ENCODE measurements at places on chromosomes 1 and 21.

- H3K36me3 ChIP-seq: no peaks in the 10 kb centered on the region
- H3K4me1 ChIP-seq: peaks cover 28% of the 10 kb centered on the region
- no peak for DNase-seq
- no peak overlapping the region for H3K27ac ChIP-seq
Observed at GRCh38 chr1:47991187-47991586, 6.0 kb downstream of the TRABD2B start.

GRCh38 chr1:42035205-42035829 is 116.6 kb upstream of the HIVEP3 start:
- peaks cover 50% of the 10 kb centered on the region for H3K27me3 ChIP-seq
- peak overlapping the region; percentile 85 for H3K4me3 ChIP-seq
- H3K4me1 ChIP-seq: peaks cover 7% of the 10 kb centered on the region
- peak; percentile 13 for DNase-seq

DNA sequence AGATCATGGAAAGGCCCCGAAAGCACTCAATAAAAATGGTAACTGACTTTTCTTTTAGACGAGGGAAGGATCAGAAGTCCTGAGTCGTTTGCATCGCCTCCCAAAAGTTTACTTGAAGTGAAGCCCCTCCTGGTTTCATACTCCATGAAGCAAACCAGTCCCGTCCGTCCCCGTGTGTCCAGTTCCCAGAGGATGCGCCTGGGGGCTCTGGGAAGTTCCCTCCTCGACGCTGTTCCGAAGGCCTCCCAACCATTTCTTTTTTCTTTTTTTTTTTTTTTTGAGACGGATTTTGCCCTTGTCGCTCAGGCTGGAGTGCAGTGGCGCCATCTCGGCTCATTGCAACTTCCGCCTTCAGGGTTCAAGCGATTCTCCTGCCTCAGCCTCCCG is 661 bp upstream of the OSCP1 start:
- H3K36me3 ChIP-seq: no peaks in the 10 kb centered on the region
- peak overlapping the region; percentile 91 for H3K27ac ChIP-seq

DNA sequence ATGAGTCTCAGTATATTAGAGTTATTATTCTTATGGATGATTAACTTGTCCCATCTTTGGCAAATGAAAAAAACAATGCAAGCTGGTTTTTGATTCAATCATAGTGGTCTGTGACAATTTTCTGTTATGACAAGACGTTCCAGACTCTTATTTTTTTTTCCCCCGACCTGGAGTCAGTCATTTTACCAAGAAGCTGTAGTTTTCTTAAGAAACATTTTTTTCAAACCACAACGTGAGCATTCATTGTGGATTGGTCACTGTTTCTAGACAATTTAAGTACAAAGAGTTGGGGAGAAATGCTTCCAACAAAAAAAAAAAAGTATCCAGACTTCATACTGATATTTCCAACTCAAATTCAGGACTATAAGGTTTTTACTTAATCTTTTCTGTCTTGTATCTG is 8.0 kb upstream of the ANGPTL3 start:
- H3K27me3 ChIP-seq: no peaks in the 10 kb centered on the region
- H3K36me3 ChIP-seq: peaks cover 29% of the 10 kb centered on the region
- no peak overlapping the region for H3K4me3 ChIP-seq
- H3K27ac ChIP-seq: no peak overlapping the region

GRCh38 chr1:25748531-25749205 is 51.3 kb upstream of the SELENON start:
- H3K4me3 ChIP-seq: no peak overlapping the region
- H3K4me1 ChIP-seq: peaks cover 24% of the 10 kb centered on the region
- no peaks in the 10 kb centered on the region for H3K27me3 ChIP-seq
- no peak overlapping the region for H3K27ac ChIP-seq
- peaks cover 6% of the 10 kb centered on the region for H3K36me3 ChIP-seq

GRCh38 chr1:74579425-74579824 is 67.0 kb upstream of the LRRC53 start:
- DNase-seq: no peak
- peaks cover 2% of the 10 kb centered on the region for H3K27me3 ChIP-seq
- H3K4me1 ChIP-seq: no peaks in the 10 kb centered on the region
- no peak overlapping the region for H3K27ac ChIP-seq

DNA sequence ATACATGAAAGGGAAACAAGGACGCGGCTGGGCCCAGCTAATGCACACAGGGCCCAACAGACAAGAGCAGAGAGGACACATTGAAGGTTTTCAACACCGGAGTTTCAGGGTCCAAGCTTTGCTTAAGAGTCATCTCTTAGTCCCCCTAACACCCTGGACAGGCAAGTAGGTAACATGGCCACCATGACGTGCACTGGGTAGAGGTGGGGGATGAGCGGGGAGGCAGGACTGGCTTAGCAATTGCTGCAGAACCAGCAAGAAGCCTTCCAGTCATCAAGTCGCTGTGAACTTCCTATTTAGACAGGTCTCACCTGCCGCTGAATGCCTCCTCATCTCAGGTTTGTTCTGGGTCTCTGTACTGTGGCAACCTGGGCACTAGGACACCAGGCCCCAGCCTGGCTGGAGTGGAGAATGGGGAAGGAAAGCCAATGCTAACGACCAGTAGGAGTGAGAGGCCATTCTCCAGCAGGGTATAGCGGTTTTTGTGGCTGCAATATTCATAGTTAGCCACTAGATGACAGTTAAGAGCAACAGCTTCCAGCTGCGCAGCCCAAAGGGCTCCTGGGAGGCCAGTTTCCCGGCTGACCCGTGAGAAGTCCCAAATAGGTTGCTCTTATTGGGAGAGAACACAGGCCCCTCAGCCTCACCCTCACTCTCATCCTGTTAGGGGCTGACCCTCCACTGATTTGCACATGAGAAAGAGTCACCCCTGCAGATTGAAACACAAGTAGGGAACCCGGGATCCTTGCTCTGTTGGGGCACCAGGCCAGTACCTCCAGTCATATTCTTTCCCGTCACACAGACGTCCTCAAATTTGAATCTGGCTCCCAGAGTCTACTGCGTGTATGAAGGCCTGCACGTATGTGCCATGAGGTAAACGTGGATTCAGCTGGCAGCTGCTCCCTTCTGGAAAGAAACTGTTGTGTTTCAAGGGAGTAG is 6.0 kb upstream of the PIGC start:
- H3K27ac ChIP-seq: no peak overlapping the region
- peak; percentile 43 for DNase-seq
- H3K4me3 ChIP-seq: peak overlapping the region; percentile 69
- no peaks in the 10 kb centered on the region for H3K36me3 ChIP-seq
- H3K4me1 ChIP-seq: peaks cover 21% of the 10 kb centered on the region

- no peak for DNase-seq
- peaks cover 3% of the 10 kb centered on the region for H3K4me1 ChIP-seq
- no peak overlapping the region for H3K27ac ChIP-seq
- no peak overlapping the region for H3K4me3 ChIP-seq
- H3K36me3 ChIP-seq: peaks cover 8% of the 10 kb centered on the region
Observed at GRCh38 chr1:21751281-21751680, 31.7 kb downstream of the USP48 start.

DNA sequence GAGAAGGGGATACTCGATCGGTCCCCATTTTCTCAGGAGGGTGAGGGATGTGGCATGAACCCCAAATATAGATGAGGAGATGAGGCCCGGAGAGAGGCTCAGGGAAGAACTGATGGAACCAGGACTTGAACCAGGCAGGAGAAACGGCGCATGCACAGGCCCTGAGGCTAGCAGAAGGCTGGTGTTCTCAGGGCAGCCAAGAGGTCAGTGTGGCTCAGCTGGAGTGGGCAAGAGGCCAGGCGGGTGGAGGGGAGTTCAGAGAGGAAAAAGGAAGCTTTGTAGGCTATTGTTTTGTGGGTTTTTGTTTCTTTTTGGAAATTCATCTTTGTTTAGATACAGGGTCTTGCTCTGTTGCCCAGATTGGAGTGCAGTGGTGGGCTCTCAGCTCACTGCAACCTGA is 122.0 kb downstream of the LACTBL1 start:
- DNase-seq: no peak
- H3K4me1 ChIP-seq: peaks cover 36% of the 10 kb centered on the region
- no peak overlapping the region for H3K27ac ChIP-seq
- no peaks in the 10 kb centered on the region for H3K36me3 ChIP-seq
- no peak overlapping the region for H3K4me3 ChIP-seq

- peaks cover 8% of the 10 kb centered on the region for H3K27me3 ChIP-seq
- no peaks in the 10 kb centered on the region for H3K4me1 ChIP-seq
- DNase-seq: no peak
- no peak overlapping the region for H3K27ac ChIP-seq
Observed at GRCh38 chr1:14282707-14283106, 315.8 kb upstream of the KAZN start.

GRCh38 chr1:192700834-192701271 is 64.9 kb downstream of the RGS13 start:
- no peak overlapping the region for H3K4me3 ChIP-seq
- no peaks in the 10 kb centered on the region for H3K4me1 ChIP-seq
- H3K27me3 ChIP-seq: no peaks in the 10 kb centered on the region
- no peak for DNase-seq
- H3K27ac ChIP-seq: no peak overlapping the region
